ENCODE measurements at places on chromosomes 12 and 14.

- no peak for DNase-seq
Observed at GRCh38 chr14:40365305-40365704, 933.1 kb upstream of the FBXO33 start.

DNA sequence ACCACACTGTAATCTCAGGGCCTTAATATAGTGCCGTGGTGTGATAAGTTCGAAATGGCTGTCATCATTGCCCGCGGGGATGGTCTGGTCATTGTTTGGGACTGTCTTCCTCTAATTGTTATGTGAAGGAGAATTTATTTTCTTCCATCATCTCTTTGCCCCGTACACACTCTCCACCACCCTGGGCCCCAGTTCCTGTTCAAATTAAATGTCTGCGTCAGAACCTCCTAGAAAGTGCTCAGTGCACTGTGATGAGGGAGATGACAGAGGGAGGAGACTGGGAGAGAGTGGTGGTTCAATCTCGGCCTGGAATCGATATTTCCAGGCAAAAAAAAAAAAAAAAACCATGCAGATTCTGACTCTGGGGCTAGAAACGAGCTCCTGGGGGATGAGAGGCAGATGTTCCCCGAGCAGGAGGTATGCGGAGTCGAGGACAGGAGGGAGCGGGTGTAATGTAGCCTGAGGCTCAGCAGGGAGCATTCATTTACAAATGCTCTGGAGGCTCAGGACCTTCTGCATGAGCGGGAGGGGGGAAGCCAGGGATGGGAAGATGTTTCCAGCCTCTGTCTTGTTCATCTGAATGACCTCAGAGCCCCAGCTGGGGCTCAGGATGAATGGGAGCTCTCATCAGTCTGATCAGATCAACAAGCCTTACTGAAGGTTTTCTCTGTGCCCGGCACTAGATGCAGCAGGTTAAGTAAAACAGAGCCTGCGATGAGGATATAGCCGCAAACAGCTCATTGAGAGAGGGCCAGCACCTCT is 219.5 kb downstream of the TBX5 start:
- no peak for DNase-seq

GRCh38 chr12:2449586-2449985 is 345.2 kb upstream of the FKBP4 start:
- no peak for DNase-seq

DNA sequence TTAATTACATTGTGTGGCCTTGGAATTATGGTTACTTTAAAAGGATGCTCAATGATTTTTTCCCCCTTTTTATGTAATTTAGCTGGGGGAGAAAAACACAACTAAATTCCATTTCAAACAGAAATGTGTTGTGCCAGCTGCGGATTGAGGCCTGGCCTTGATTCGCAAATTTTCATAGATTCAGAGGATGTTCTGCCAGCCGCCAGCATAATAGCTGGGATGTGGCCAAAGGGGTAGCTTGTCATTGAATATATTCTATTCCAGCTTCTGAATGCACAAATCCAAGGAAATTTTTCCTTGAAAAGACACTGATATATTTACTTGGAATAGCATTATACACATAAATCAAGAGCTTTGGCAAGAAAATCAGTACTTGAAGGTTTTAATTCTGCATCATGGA is 43.7 kb downstream of the TRHDE start:
- no peak for DNase-seq

DNA sequence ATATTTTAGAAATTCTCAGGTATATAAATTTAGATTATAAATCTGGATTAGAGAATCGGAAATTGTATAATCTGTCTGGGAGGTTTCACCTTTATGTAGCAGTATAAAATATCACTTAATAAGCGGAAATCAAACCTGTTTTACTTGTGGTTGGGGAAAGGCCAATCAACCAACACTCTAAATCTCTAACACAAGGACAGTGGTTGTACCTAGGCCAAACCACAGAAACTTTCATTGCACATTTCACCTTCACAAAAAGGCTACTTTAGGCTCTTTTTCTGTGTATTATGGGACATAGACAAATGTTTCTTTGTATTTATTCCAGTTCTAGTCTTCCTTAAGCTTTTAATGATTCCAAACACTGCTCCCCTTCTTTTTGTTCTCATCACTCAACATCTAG is 19.8 kb downstream of the ERH start:
- no peak for DNase-seq

- no peak for DNase-seq
Observed at GRCh38 chr14:98894600-98894999, 377.4 kb downstream of the BCL11B start.

- DNase-seq: no peak
Observed at GRCh38 chr14:25111061-25111601, 61.2 kb upstream of the STXBP6 start.

DNA sequence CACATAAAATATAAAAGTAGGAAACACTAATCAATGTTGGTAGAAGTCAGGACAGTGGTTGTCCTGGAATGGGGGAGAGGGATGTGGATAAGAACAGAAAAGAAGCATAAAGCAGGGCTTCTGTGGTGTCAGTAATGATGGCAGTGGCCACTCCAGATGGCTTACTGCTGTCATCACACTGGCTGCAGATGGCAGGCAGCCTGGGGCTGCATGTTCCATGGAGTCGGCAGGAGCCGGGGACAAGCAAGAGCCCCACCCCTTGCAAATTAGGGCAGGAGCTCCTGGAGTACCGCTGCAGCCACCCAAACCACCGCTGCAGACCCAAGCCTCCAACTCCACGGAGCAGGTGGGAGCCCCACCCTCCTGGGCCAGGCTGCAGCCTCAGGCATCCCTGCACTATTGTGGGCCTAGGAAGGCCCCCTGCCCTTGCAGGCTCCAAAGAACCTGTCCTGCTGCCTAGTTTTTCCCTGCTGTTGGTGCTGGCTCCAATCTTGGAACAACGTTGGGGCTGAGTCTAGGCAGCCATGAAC is 28.8 kb upstream of the SLC5A8 start:
- DNase-seq: no peak

- no peak for DNase-seq
Observed at GRCh38 chr14:103736546-103737431, 21.2 kb downstream of the ZFYVE21 start.

Data from NCI-H1048 (cell line).